Hepatic stellate cell (primary cell): ENCODE measurements at places on chromosomes 16 and 17.

DNA sequence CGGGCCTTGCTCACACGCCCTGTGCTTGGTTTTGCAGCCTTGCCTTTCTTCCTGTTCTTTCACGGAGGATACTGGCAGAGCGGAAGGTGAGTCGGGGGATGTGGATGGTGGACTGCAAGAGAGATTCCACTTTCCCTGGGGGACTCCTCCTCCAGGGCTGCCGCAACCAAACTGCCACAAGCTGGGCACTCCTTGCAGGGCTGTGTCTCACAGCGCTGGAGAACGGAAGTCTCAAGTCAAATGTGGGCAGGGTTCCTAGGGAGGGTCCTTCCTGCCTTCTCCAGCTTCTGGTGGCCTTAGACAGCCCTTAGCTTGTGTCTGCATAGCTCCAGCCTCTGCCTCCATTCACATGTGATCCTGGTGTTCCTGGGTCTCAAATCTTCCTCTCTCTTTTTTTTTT is 11.4 kb upstream of the BIRC5 start:
- no peak for DNase-seq

GRCh38 chr17:74196541-74197317 is 6.7 kb upstream of the RPL38 start:
- DNase-seq, result no peak

GRCh38 chr17:83186226-83186625 is 106.8 kb downstream of the METRNL start:
- DNase-seq, result no peak

DNA sequence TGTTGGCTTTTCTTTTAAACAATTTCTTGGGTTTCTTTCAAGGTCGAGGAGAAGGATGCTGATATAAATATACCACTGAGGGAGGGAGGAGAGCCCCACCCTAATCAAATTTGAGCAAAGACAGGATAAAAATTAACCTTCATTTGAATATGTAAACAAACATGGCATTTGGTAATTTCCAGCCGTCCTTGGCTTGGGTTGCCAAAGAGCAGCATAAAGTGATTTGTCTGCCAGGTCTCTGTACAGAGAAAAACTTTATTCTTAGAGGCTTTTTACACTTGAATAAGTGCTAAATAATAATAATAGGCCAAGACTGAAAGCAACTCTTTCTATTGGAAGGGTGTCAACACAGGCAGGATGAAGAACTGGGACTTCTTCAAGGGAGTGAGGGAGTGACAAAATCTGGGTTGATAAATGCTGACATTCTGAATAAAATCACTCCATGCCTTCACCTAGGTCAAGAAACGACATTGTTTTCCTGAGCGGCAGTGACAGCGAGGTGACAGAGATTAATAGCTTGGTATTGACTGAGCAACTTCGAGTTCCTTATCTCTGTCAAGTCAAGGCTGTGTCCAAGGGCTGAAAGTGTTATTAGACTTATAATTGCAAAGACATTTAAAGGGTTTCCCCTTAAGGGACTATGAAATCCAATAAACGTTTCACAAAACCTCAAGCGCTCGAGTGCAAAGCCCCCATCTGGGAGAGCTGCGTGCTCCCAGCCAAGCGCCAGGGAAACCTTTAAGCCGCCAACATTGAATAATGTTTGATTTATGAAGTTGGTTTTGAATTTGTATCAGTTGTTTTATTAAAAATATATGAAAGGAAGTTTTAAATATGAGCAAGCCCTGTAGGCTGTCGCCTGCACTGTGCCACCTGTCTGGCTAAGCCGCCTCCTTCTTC is 269.5 kb upstream of the N4BP1 start:
- no peak for DNase-seq

- DNase-seq, result no peak
These were observed 7.9 kb upstream of the ACSF3 start for GRCh38 chr16:89085755-89086154.

DNA sequence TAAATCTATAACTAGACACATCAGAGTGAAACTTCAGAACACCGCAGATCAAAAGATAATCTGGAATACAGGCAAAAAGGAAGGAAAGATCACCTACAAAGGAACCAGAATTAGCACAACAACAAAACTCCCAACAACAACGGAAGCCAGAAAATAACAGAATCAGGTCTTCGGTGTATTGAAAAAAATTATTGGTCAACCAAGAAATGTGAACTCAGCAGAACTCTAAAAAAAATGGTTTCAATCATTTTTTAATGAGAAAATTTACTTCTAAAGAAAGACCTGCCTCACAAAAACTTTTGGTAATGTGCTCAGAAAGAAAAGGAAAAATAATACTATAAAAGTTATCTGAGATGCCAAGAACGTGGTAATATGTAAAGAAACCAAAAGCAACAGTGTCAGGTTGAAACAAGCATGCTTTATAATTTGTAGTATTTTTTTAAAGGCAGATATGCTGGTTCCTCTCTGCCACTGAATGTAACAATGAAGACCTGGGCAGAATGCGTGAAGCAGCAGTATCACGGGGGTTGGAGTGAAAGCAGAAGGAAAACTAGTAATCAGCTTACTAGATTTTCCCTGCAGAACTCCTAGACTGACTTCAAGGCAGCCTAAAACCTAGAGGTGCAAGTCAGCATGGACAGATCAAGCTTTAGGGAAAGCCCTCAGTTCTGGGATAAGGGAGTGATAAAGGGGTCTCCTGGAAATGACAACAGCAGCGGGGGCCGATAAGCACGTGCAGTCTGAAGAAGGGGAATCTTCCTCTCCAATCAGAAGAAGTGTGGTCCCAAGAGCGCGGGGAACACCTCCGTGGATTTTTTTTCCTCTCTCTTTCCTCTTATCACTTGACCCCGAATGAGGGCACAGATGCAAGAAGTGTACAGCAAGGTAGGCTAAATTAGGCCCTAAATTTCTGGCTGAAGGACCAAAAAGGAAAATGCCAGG is 80.9 kb upstream of the TEKT1 start:
- no peak for DNase-seq

DNA sequence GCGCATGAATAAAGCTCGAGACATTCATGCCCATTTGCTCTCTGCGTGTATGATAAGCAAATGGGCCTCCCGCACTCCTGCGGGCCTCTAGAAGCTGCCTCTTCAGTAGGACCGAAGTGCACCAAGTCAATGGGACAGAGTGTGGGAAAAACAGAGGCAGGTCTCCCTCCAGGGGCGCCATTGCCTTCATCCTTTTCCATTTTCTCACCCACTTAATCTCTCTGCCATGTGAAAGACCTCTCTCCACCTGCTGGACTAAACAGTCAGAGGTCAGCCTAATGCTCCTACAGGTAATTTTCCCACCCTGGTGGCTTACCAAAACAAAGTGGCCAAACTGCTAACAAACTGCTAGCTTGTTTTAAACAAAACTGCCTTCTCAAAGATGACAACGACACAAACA is 210.9 kb downstream of the ZFHX3 start:
- DNase-seq, result no peak

GRCh38 chr17:32120141-32120540 is 22.2 kb upstream of the RHOT1 start:
- DNase-seq, result no peak

- peak; percentile 67 for DNase-seq
These were observed 7.5 kb downstream of the SLC16A3 start for GRCh38 chr17:82236142-82236971.

- peak; percentile 41 for DNase-seq
These were observed at the start of gene VTN for GRCh38 chr17:28370035-28370743. Gene VTN, minus strand, starts transcription at chr17:28370307. Its CDS starts 104 bp downstream, at chr17:28370203.
